SHP77 (cell line): ENCODE measurements at places on chromosomes 6 and 20.

- DNase-seq: no peak
Observed at GRCh38 chr6:155030148-155030720, 35.1 kb downstream of the TIAM2 start.

DNA sequence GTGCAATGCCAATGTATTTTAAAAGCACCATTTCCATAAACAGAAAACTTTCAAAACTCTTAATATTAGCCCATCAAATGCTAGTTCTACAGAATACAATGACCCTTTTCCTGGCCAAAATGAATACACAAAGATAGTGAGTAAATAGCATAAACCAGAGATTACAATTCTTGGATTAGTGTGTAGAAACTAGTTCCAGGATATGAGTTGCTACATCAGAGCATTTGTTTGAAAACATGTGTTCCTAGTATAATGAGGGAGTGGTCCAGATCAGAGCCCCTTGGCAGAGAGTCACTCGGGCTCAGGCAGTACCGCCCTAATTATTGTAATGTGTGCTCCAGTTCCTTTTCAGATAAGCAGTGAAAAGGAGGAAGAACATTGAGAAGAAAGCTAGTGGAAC lies 63.7 kb upstream of the COL21A1 start:
- DNase-seq: no peak

DNA sequence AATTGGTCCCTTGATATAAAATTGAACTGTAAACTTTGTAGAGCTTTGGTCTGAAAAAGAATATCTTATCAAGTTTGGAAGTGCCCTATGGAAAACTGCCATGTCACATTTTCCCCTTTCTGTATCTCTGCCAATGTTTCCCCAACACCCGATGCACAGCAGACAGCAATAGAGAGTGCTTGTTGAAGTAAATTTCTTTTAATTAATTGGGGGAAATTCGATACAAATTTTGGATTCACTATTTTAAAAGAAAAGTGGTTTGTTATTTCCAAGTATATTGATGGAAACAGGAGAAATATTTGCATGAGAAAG lies 208.1 kb downstream of the OGFRL1 start:
- no peak for DNase-seq

DNA sequence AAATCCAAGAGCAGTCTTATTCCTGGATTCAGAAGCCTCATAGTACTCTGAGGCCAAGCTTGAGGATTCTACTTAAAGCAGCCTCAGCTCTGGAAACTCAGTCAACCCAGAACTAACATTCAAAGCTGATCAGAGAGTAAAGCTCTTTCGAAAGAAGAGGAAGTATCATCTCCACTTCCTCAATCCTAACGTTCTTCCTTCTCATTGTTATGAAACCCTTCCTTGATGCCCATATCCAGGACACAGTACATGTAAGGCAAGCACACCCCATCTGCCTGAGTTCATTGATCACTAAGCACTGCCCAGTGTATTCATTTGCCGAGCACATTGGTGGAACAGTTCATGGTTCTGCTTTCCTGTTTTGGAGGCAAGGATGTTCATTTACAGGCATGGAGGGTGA lies at the start of gene IPCEF1:
TSS of gene IPCEF1 (minus strand) at position 114 of the 400 bp plus-strand sequence. CDS start 90,856 bp downstream, outside the sequence.
- no peak for DNase-seq

GRCh38 chr6:107218142-107218541 lies 102.8 kb upstream of the BEND3 start:
- DNase-seq: no peak

- no peak for DNase-seq
Observed at GRCh38 chr6:168585441-168585840, 144.5 kb downstream of the SMOC2 start.

GRCh38 chr20:38764567-38765318 lies 16.5 kb downstream of the ACTR5 start:
- no peak for DNase-seq

GRCh38 chr20:51946586-51946985 lies 144.3 kb upstream of the SALL4 start:
- DNase-seq: no peak

GRCh38 chr6:125924169-125924568 lies 32.4 kb upstream of the HINT3 start:
- DNase-seq: no peak

DNA sequence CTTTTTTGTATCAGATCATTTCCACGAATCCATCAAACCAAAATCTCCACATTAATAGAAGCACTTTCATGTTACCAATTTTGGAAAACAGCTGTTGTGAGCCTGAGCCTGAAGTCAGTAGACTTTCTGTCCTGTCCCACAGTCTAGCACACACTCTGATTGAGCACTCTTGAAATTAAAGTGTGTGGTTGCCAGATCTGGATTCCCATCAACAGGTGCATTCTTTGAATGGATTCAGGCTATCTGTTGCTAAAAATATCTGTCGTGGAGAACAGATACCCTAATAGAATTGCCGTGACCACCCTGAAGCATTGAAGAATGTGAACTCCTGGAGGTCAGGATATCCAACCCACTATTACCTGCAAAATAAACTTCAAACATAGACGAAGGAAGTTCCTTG lies 73.3 kb downstream of the TFAP2A start:
- DNase-seq: no peak

- no peak for DNase-seq
Observed at GRCh38 chr20:41131594-41132387, 5.6 kb upstream of the PLCG1 start.

- no peak for DNase-seq
Observed at GRCh38 chr6:157966589-157966977, 15.1 kb upstream of the SYNJ2 start.

DNA sequence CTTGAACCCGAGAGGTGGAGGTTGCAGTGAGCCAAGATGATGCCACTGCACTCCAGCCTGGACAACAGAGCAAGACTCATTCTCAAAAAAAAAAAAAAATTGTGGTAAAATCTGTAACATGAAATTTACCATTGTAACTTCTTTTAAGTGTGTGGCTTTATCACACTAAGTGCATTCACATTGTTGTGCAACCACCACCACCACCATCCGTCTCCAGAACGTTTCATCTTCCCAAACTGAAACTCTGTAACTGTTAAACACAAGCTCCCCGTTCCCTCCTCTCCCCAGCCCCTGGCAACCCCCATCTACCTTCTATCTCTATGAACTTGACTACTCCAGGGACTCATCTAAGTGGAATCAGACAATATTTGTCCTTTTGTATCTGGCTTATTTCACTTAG lies 29.7 kb downstream of the PDRG1 start:
- DNase-seq: no peak

GRCh38 chr20:58950603-58951002 lies 30.5 kb upstream of the NELFCD start:
- DNase-seq: no peak

GRCh38 chr6:148708707-148709106 lies 38.1 kb upstream of the UST start:
- no peak for DNase-seq

- DNase-seq: no peak
Observed at GRCh38 chr6:42304053-42304712, 86.5 kb upstream of the MRPS10 start.

DNA sequence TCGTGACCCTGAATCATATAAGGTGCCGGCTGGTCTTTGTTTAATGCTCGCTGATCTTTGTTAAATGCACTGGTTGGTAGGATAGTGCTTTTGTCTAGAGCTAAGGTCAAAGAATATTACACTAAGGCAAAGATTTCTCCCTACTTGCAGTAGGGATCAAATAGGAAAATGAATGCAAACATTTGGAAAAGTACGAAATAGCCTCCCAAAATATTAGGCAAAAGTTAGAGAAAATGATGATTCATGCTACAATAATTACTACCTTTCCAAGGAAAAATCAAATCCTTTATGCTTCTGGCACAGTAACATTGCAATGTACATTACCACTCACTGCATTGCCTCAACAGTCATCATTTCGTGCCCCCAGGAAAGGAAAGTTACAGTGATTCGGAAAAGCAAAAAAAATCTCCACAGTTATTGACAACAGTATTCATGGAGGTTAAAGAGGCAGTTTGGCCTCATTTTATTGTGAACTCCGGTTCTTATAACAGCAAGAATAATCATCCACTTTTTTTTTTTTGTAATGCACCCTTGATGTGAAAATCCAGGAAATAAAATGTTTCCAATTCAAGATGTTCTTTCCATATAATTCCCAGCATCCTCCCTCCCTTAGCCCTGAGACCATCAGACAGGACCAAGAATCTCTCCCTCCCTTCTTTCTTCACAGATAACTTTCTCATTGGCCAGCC lies 61.7 kb upstream of the ZMYND8 start:
- DNase-seq: no peak

DNA sequence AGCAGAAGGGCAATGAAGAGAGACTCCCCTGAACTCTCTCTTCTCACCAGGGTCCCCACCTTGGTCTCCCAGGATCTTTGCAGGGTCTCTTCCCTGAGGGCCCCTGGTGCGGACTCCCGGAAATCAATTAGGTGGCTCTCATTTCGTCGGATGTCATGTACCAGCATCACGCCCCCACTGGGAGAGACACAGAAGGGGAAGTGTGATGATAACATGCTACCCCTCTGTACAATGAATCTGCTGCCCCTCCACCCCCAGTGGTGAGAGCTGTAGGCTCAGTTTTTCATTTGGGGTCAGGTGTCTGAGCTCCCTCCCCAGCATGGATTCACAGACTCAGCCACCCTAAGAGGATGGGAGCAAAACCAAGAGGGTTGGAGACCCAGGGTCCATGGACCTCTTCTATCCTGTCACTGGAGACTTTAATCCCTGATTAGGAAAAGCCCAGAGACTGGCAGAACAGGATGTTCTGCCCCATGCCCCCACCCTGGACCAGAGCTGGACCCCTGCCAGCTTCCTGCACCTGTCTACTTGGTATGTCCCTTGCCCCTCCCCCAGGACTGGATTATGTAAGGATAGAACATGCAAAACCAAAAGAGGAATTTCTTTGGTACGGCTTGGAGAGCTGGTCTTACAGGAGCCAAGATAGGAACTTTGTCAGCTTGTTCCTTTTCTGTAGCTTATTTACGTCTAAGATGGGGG lies 11.1 kb downstream of the GGT7 start:
- no peak for DNase-seq

DNA sequence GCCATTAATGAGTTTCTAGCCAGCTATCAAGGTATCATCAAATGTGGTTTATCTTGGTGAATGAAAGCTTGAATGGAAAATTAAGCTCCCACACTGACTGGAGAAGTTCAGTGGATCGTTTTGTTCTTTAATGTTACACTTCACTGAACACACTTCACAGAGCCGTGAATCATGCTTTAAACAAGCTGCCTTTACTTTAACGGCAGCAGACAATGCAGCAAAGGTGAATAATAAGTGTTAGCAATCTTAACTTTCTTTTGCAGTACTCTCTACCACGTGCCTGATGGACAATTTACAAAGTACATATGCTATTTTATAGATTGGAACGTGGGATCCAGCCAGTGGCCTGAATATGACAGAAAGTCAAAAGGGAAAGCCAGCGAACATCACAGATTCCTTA lies 424.5 kb downstream of the GRIK2 start:
- no peak for DNase-seq

DNA sequence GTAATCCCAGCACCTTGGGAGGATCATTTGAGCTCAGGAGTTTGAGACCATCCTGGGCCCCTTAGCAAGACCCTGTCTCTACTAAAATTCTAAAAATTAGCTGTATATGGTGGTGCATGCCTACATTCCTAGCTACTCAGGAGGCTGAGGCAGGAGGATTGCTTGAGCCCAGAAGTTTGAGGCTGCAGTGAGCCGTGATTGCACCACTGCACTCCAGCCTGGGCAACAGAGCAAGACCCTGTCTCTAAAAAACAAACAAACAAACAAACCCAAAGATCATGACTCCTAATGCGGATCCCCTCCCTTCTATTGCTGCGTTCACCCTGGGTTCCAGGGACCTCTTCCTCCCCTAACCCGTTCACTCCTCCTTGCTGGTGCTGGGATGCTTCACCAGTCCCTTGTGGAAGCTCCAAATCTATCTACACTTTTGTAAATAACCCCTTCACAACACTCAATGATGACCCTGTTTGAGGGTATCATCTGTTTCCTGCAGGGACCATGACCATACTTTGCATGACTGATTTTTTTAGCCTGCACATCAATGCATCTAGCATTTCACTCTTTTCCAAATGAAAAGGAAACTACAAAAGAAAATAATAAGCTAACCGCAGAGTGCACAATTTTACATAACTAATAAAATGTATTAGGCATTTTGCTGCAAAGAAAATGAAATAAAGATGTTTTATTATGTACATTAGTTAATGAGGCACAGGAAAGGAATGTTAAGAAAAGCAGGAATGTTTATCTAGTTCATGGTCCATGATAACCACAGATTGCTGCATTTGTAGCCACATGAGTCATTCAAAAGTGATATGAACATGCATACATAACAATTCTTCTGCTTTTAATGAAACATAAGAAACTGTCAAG lies 30.5 kb upstream of the IPCEF1 start:
- no peak for DNase-seq

- no peak for DNase-seq
Observed at GRCh38 chr20:32124916-32125454, 15.5 kb downstream of the TM9SF4 start.

DNA sequence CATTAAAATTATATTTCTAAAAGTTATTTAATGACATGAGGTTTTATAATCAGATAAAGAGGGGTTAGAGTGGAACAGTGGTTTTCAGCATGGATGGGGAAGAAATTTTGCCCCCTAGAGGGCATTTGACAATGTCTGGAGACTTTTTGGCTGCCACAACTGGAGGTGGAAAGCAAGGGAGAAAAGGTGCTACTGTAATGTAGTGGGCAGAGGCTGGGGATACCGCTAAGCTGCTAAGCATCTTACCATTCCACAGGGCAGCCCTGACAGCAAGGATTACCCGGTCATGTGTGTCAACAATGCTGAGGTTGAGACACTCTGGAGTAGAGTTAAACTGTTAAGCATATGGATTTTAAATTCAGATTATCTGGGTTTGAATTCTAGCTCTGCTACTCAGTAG lies 52.9 kb upstream of the FABP7 start:
- DNase-seq: peak; percentile 15

GRCh38 chr6:31113861-31114540 lies 599 bp upstream of the PSORS1C1 start:
- DNase-seq: no peak

- DNase-seq: no peak
Observed at GRCh38 chr6:154638369-154638768, 94.8 kb upstream of the SCAF8 start.

DNA sequence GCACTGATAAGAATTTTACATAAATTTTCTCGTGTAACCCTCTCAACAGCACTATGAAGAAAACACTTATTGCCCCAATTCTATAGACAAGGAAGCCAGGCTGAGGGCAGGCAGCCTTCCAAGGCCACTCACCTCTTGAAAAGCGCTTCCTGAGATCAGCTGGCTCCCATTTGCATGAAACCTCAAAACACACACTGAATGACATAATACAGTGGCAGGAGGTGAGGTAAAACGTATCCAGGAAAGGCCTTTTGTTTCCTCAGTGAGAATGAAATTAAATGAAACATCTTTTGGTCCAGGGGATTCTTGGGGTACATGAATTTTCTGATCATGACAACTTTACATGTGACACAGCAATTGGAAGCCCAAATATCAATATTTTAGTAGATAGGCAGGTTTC lies 112.5 kb downstream of the WDR27 start:
- DNase-seq: no peak

GRCh38 chr6:5764401-5764955 lies 242.2 kb downstream of the NRN1 start:
- peak; percentile 62 for DNase-seq

- peak; percentile 52 for DNase-seq
Observed at GRCh38 chr6:116971959-116972358, 94.9 kb downstream of the RFX6 start.

GRCh38 chr20:54305421-54305820 lies 97.5 kb downstream of the PFDN4 start:
- DNase-seq: no peak

- DNase-seq: no peak
Observed at GRCh38 chr20:25038591-25039015, 19.3 kb downstream of the ACSS1 start.
